IPS DF 6.9 (cell line): ENCODE measurements at places on chromosomes 7 and 10.

DNA sequence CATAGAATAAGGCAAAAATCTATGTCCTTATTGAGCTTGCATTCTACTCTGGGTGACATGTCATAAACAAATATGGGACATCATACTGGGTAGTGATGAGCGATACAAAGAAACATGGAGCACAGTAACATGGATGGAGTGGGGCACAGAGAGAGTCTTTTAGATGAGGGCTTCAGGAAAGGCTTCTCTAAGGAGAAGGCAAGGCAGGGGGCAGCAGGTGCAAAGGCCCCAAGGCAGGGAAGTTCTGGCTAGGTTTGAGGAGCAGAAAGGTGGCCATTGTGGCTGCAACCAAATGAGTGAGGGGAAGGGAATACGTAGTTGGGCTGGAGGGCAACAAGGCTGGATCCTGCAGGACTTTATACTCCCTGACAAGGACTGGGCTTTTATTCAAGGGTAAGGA lies 211.4 kb downstream of the HERPUD2 start:
- DNase-seq = no peak

DNA sequence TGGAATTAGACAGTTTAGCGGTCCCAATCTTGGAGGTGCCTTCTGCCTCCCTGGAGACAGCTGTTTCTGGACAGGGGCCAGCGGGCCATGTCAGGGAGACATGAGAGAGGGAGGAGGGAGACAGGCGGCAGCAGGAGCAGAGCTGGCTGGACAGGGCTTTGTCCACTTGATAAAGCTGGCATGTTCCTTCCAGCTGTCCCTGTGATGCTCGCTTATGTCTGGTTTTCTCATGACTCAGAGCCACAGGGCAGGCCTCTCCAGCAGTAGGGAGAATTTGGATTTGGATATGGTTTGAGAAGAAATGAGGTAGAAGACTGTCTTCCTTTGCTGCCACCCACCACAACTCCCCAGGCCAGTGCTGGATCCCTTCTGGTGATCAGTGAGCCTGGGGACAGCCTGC lies 51.7 kb upstream of the SORCS3 start:
- no peak for DNase-seq

DNA sequence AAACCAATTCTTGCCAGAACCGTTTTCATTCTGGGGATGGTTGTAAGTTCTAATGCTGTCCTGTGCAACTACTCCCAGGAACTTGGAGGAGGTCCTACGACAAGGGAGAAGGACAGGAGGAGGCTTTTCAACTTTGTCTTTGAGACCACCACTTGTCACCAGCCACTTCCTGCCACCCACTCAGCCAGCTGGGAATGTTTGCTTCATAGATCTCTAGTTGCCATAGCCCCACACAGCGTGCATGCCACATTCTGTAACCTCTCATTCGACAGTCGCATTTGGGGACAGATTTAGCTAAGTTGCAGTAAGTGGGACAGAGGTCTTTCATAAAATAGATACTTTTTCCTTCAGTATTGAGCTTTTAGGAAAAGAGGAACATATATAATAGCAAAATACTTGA lies 78.0 kb downstream of the TAF3 start:
- no peak for DNase-seq

DNA sequence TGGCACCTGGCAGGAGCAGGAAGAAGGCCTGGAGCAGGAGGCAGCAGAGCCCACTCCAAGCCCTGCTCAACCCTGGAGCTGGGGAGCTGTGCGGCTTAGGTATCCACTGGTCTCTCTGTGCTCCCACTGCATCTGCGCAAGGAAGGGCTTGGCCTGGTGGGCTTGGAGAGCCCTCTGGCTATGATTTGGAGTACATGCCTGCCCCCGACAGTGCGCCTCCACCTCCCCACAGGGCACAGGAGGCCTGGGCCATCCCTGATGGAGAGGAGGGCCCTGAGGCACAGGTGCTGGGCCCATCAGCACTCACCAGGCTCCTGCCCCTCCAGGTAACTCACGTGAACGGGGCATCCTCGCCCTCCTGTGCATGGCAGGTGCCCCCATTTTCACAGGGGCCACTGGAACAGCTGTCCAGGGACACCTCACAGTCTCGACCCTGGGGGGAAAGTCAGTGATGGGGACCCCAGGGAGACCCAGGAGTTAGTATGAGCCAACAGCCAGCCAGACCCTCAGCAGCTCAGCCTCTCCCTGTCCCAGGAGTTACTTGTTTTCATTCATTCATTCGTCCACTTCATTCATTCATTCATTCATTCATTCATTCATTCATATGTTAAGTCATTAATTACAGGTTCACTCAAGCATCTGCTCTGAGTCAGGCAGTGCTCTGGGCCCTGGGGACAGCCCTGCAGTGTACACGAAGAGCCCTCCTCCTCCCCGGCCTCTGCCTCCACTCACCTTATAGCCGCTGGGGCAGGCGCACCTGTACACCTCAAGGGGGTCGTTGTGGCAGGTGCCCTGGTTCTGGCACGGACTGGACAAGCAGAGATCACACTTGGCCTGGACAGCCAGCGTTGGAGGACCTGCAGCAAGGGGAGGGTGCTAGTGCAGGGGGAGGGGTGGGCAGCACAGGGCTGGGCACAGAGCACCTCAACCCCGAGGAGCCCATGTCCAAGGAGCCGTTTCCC lies 167.2 kb downstream of the SLIT1 start:
- no peak for DNase-seq

DNA sequence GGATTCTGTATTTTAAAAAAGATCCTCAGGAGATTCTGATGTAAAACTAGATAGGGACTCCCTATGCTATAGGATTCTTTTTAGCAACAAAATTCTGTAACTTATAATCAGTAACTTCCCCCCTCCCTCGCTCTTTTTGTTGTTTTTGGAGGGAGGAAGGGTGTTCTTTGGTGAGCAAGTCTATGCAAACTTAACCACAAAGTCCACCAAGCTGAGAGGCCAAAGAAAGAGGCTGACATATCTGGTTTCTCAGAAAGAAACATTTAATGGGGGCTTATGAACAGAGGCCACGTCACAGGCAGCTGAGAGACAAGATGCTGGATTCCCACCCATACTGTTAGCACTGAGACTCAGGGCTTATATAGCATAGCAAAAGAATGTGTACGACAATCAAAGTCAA lies 14.3 kb upstream of the ABCB5 start:
- no peak for DNase-seq

GRCh38 chr10:7407368-7408290 lies 3.2 kb downstream of the SFMBT2 start:
- DNase-seq = no peak

DNA sequence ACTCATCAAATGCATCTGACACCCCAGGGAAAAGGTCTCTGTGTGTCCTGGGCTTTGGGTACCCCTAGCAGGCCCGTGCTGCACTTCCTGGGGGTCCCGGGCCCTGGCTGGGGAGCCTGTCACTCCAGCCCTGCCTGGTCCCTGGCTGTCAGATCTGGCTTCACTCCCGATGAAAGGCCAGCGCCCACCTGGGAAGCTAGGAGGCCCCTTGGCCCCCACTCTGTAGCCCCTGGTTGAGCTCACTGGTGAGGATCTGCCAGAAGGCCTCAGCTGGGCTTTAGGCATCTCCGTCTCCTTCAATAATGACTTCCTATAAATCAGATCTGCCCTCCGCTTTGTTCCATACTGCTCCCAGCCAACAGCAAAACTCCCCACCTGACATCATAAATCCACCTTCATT lies 64.0 kb downstream of the GOLGA7B start:
- DNase-seq = no peak

- DNase-seq = no peak
Measured at GRCh38 chr10:70193391-70193844, 23.1 kb upstream of the SAR1A start.

GRCh38 chr10:111077785-111078504 lies 1.1 kb downstream of the ADRA2A start:
- DNase-seq = no peak

GRCh38 chr10:128067691-128068397 lies 58.4 kb downstream of the MKI67 start:
- no peak for DNase-seq

DNA sequence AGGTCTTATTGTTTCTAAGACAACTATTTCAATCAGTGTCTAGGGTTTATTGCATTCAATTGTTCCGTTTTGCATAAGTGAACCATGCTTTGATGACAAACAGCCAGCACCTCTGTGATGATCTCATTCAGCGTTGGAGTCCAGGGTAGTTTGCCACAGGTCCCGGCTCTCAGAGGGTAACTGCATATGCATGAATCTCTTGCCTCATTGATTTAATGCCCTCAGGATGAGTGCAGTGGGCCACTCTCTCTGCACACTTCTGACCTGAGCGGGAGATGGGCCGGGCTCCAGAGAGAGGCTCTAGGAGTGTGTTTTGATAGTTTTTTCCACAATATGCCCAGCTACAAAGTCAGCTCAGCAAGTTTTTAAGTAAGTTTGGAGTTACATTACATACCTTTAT lies 83.9 kb downstream of the HECW1 start:
- DNase-seq = no peak

DNA sequence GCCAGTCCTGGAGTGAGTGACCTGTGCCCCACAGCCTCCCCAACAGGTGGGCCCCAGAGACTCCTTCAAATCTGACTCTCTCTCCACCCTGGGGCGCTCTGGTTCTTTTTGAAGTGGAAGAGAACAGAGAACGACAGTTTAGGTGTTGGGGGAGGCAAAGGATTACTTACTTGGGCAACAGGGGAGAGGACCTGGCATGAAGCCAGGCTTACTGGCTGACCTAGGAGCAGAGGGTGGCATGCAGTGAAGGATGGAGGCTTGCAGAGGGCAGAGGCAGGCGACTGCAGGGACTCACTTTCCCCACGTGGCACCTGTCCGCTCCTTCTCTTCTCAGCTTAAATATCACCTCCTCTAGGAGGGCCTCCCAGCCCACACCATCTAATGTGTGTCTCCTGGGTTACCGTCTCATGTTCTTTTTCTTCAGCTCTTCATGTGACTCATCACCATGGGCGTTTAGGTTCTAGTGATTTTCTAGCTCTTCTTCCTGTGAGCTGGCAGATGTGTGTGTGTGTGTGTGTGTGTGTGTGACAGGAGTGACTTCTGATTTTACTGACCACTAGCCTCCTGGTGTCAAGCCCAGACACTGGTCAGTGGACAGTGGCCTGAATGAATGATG lies 15.5 kb downstream of the LZTS2 start:
- no peak for DNase-seq

- DNase-seq = no peak
Measured at GRCh38 chr10:109450702-109451101, 472.6 kb downstream of the XPNPEP1 start.

GRCh38 chr10:47291682-47292081 lies 8.3 kb upstream of the GDF10 start:
- no peak for DNase-seq

DNA sequence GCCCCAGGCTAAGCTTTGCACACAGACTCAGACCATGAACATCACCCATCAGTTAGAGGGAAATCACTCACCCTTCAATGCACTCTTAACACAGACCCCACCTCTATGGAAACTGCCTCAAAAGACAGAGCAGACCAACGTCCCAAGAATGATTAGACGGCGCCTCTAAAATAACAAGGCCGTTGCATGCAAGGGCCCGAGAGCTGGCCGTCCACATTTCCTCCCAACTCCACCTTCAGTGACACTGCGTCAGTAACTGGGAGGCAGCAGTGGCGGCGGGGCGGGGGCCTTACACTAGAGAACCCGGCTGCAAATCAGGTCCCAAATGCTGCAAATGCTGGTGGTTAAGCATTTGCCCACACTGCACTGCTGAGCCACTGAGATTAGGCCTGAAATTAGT lies 115.0 kb downstream of the PTPRN2 start:
- DNase-seq = no peak

GRCh38 chr10:114103284-114103683 lies 59.6 kb downstream of the ADRB1 start:
- no peak for DNase-seq

- no peak for DNase-seq
Measured at GRCh38 chr7:78279457-78279856, 480.9 kb downstream of the PHTF2 start.

- DNase-seq = no peak
Measured at GRCh38 chr10:102726274-102726673, 11.8 kb downstream of the SFXN2 start.

DNA sequence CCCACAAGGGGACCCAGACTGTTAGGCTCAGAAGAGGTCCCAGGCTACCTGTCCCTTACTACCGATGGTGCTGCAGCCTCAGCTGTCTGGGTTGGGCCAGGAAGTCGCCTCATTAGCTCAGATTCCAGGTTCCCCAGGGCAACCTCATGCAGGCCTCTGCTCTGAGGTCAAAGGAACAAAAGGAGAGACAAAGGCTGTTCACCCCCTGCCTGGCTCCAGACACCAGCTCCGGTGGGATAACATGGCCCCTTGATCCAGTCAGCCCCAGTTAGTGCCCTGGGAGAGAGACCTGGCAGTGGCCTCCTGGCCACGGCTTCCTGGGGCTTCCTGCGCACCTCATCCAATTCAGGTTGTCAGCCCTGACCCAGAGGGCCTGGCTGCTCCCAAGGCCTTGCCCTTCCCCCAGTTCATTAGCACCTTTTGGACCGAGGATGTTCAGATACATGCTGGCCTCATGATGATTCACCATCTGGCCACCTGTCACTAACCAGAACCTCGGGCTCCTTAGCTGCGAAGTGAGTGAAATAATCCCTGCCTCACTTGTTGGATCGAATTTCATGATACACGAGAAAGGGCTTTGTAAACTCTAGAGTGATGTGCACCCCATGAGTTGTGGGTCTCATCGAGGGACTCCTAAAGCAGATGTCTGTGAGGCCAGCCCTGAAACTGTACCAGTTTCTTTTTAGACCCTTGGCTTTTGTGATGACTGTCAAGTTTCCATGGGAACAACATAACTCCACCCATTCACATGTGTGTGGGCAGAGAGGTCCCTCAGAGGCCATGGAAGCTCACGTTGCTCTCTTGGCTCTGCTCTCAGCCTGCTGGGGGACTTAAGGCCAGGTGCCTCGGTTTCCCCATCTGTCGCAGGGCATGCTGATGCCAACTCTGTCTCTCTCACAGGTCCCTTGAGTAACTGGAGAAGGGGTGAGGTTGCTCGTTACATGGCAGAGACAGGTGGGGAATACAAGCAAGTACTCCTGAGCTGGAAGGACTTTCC lies 79.5 kb upstream of the PCBD1 start:
- no peak for DNase-seq

GRCh38 chr7:8149222-8149621 lies 112.7 kb downstream of the ICA1 start:
- DNase-seq = no peak

DNA sequence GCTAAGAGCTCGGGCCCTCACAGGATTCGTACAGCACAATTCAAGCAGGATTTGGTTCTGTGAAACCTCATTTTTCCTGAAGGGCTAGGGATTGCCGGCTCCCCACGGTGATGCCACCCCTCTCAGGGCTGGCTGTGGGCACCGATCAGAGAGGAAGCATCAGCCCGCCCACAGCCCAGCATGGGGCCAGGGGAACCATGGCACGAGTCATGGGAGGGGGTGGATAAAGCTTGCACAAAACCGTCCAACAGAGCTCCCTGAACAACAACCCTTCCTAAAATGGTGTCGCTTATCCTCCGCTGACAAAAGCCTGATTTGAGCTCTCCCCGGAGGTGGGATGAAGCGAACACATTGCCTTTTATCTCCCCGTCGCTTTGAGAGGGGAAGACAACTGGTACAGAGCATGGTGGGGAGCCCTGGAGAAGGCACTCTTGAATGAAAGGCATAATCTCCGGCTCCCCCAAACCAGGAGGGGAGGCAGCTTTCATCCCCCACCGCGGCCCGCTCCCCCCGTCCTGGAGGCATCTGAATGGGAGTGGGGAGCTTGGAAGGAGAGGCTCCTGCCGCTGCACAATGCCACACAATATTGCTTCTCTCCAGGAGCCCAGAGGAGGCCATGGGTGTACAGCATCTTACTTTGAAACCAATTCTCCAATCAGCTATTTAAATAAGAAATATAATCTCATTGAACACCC lies 144.0 kb downstream of the RPS24 start:
- DNase-seq = no peak
